ENCODE measurements at places on chromosomes 2 and 18.

GRCh38 chr18:44065206-44065605 lies 615.5 kb upstream of the SETBP1 start:
- no peak for DNase-seq

DNA sequence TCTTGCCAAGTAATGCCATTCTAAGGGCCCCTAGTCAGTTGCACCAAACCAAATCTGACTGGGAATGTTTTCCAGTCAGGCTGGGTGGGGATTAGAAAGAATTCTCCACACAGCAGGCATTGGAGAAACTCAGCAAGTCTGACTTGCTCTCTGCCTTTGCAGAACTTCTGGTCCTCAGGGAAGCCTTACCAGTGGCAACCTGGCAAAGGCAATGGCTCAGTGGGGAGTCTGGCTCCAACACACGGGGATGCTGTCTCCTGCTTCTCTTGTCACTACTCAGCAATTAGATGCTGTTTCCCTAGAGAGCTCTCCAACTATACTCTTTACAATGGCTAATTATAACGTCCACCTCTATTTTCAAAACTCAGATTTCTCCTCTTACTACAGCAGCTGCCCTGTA lies 810.7 kb downstream of the LRRTM4 start:
- no peak for DNase-seq

DNA sequence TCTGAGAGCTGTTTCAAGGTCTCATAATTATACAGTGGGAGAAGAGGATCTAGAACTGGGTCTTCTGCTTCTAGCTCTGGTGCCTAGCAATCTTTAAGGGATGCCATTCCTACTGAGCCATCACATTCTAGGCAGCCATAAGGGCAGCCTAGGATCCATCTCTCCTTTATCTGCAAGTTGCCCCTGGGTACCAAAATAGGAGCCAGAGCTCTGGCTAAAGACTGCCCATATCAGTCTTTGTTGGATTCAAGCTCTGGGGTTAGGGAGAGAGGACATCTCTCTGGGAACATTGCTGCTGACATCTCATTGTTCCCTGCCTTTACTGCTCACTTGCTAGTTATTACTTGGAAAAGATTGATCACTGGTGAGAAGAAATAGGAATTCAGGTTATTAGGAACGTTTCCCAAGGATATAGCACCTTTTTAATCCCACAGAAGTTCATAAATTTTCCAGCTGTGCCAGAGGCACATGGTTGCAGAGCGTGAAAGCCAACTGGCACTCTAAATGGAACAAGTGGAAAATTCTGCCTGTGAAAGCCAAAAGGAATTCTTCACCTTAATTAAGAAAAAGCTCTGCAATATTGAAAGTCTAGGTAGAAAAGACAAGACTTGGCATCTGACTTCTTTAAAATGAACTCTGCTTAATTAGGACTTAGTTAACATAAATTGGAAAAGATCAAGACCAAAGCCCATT lies 102.2 kb downstream of the CDC42EP3 start:
- no peak for DNase-seq

- no peak for DNase-seq
Measured at GRCh38 chr18:35024965-35025364, 16.2 kb upstream of the MAPRE2 start.

- DNase-seq: no peak
Measured at GRCh38 chr2:124088616-124089015, 63.5 kb downstream of the CNTNAP5 start.

DNA sequence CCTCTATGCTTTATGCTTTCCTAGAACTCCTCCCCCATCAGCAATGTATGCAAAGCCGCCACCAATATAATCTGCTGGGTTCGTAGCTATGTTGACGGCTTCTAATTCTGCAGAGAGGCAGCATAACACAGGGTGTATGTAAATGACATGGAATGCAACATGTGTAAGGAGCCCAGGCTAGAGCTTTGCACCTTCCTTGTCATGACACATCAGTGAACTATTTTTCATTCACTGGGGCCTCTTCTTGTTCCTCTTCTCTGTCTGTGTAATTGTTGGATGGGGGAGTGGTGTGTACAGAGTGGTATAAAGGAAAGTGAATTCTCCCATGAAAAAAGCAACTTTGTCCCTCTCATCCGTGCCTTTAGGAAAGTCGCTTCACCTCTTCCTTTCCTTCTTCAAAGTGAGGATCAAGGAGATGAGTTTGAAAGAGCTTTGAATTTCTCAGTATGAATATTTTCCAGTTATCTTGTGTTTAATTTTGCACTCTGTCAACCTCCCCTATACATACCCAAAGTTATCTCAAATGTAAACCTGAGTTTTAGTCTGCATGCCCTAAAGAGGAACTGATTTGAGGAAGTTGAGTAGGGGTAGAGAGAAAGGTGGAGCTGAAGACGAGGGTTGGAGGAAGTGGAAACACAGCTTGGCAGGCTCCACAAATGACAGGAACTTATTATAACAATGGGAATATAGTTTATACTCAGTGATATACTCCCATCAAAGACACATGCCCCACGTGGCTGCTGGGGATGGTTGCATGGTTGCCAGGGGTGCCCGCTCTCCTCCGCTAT lies 74.9 kb upstream of the ARL4C start:
- DNase-seq: peak; percentile 25

GRCh38 chr2:117979911-117980701 lies 33.8 kb downstream of the CCDC93 start:
- no peak for DNase-seq

DNA sequence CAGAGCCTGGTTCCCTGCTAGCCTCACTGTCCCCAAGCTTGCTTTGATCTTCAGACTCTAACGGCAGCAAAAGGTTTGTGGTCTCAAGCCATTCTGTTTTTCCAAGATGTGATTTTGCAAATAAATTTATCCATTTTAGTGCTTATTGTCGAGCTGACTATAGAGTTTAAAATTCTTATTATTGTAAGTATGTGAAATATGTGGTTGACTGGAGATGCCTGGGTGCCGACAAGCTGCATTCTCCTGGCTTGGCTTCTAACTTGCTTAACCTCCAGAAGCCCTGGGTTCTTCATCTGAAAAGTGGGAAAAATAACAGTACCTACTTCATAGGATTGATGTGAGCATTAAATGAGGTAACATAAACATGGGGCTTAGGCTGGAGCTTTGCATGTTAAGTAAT lies 9.9 kb upstream of the EDAR start:
- DNase-seq: no peak

- DNase-seq: no peak
Measured at GRCh38 chr2:211756266-211756665, 782.3 kb downstream of the ERBB4 start.

GRCh38 chr2:85998071-85998991 lies 107.4 kb downstream of the POLR1A start:
- DNase-seq: no peak

DNA sequence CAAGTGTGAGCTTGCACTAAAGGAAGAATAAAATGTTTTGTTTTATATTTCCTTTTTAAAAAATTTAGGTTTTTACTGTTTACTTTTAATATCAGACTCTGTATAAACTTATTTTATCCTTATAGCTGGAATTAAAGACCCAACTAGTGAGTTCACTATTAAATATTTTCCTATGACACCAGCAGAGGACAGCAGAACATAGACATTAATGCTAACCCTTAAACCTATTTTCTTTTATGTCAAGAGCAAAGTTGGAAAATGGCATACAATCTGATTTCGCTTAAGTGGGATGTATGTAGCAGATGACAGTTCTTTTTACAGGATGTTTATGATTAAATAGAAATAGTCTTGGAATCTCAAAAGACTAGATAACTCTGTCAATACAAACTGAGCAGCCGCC lies 188.2 kb upstream of the XIRP2 start:
- no peak for DNase-seq

DNA sequence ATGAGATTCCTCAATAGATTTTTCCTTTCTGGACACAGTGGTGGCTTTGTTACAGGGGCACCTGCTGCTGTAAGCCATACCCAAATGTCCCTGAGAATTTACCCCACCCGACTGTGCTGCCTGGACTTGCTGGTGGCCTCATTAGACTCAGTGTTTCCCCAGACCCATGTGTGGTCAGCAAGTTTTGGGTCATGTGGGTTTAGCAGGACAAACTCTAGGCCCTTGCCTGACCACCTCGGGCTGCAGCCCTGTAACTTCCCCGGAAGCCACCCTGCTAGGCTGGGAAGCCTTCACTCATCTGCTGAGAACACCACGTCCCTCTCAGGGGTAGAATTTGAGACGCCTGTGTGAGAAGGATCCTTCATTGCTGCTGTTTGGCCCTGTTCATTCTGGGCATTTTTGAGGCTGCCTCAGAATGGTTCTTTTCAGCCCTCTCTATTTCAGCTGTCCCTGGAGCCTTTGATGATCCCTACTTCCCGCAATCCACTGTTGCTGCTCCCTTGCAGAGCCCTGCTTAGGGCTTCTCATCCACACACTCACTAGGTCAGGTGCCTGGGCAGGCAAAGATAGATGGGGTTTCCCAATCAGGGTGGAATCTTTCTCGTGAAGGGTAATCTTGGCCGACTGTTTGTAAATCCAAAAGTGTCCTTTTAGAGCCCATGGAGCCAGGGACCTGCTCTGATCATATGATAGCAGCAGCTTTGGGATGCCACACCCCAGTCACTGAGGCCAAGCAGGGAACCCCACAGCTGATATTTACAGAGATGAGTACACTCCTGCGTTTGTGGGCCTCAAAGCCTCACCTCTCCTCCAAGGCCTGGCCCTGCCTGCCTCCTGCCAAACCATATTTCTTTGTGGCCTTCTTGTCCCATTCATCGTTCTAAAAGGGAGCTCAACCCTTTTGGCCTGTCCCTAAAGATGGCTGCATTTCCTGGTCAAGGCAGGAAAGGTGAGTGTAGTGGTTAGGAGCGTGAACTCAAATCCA lies 6.7 kb downstream of the EHD3 start:
- no peak for DNase-seq

- no peak for DNase-seq
Measured at GRCh38 chr2:156901373-156902031, 356.0 kb upstream of the GALNT5 start.

DNA sequence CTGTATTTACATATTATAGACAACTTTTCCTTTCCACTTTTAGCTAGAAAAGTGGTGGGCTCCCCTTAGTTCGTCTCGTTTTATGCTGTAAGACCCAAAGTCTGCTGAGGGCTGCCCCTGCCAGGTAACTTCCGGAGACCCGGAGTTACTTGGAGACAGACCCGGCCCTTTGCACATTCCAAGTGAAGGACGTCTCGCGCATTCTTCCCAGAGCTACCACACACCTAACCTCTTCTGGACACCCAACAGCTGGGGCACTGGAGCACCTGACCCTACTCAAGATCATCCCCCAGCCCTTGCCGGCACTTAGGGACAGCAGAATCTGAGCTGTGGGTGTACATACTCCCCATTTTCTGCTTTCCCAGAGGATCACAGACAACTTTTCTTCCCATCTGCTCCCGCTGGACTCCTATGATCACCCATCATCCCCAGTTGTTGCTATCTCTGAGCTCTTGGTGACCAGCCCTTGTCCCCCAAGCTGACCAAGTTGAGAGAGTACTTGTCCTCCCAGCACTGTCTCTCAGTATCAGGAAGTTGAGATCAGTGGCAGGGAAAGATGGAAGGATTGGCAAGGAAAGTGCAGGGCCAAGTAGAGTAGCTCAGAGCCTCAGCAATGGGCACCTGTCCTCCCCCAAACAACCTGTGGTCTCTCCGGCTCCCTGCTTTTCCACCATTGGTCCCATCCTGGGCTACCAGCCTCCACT lies 8.4 kb upstream of the SATB2 start:
- DNase-seq: no peak

DNA sequence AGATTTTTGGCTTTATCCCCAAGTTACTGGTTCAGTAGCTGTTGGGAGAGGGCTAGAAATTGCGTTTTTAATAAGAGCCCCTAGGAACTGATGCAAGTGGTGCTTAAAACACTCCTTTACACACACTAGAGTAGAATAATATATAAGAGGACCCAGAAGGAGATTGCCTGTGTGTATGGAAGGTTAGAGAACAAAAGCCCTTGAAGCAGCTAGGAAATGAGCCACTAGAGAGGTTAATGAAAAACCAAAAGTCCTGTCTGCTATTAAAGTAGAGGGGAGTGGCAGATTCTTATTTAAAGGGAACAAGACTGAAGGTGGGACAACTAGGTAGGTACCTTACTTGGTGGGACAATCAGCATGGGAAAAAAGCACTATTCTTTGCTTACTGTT lies 14.4 kb upstream of the SLC39A10 start:
- DNase-seq: no peak

GRCh38 chr18:76460482-76460881 lies 34.6 kb downstream of the ZNF516 start:
- DNase-seq: no peak

GRCh38 chr2:177545981-177546585 lies 153.5 kb downstream of the AGPS start:
- no peak for DNase-seq

- DNase-seq: no peak
Measured at GRCh38 chr2:167862296-167862695, 385.1 kb downstream of the STK39 start.

GRCh38 chr2:184371641-184372040 lies 226.7 kb upstream of the ZNF804A start:
- no peak for DNase-seq

DNA sequence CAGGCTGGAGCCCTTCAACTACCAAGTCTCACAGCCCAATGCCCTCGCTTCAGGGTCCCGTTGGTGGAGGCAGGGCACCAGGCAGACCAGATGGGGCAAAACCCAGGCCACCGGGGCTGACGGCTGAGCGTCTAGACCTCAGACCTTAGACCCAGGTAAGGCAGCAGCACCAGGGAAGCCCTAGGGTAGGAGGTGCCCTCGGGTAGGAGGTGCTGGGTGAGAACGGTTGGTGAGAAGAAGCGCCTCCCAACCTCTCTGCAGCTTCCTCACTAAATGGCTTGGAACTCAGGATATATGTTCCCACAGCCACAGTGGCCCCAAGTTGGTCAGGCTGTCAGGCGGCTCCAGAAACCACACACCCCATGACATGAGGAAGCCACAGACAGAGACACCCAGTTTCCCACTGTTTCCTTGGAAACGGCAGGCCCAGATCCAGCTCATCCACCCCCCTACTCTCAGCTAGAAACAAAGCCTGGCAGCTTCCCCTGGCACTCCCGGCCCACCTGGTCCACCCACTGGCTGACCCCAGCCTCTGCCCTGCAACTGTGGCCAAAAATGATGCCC lies 13.1 kb upstream of the MLPH start:
- no peak for DNase-seq

GRCh38 chr2:224436634-224437033 lies 34.7 kb upstream of the FAM124B start:
- DNase-seq: no peak

GRCh38 chr18:76589316-76589715 lies 94.3 kb upstream of the ZNF516 start:
- DNase-seq: no peak

- DNase-seq: no peak
Measured at GRCh38 chr2:225667445-225667844, 267.9 kb downstream of the NYAP2 start.

GRCh38 chr2:165725421-165725820 lies 68.6 kb downstream of the GALNT3 start:
- DNase-seq: no peak

- DNase-seq: no peak
Measured at GRCh38 chr2:54881759-54882158, 158.3 kb downstream of the EML6 start.

DNA sequence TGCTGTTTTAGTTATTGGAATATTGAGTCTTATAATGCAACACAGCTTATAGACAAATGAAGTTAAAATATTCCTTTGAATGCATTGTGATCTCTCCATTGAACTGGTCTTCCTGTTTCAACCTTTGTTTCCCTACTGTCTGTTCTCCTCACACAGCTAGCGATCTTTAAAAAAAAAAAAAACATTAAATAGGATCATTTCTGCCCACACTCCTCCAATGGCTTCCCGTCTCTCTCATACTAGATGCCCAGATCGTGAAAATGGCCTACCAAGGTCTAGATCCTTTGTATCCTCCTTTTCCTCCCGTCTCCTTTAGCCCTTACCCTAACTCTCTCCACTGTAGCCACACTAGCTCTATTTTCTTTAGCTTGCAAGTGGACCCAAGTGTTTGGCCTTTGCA lies 2.4 kb downstream of the FAM171B start:
- no peak for DNase-seq

Measured in KG1 (cell line).